ENCODE measurements at places on chromosomes 3 and 15.

DNA sequence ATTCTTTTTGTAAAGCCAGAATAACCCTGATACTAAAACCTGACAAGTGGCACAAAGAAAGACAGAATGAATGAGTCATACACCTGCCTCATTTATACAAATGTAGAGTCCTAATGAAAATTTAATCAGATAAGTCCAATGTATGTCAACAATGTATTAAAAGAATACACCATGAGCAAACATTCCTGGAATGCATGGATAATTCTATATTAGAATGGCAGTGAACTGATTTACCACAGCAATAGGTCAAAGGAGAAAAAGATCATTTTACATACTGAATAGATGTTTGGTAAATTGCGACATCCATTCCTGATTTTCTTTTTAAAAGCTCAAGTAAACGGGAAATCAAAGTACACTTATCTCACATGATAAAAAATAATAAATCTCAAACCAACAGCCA, 11.2 kb upstream of the LOXL1 start:
- no peak for DNase-seq

DNA sequence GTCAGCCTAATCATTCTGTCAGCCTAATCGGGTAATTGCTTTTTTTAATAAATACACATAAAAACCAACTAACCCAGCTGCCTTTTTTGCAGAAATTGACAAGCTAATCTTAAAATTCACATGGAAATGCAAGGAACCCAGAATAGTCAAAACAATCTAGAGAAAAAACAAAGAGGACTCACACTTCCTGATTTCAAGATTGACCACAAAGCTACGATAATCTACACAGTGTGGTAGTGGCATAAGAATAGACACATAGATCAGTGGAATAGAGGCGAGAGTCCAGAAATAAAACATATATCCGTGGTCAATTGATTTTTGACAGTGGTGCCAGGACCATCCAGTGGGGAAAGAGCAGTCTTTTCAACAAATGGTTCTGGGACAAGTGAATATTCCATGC, 2.4 kb upstream of the C3orf20 start:
- no peak for DNase-seq

- no peak for DNase-seq
These were observed 134.8 kb downstream of the ASB7 start for GRCh38 chr15:100737214-100737613.

GRCh38 chr3:110821586-110821985, 250.0 kb upstream of the NECTIN3 start:
- DNase-seq: no peak
